ENCODE measurements at places on chromosomes 16 and 17. TPM values are rescaled to one million over a fixed set of nuclear protein-coding genes. Genes with fewer than 3 reads are reported as not detected.

GRCh38 chr16:18800293-18800692 lies 1.1 kb downstream of the ARL6IP1 start:
- DNase-seq, result peak; percentile 42

DNA sequence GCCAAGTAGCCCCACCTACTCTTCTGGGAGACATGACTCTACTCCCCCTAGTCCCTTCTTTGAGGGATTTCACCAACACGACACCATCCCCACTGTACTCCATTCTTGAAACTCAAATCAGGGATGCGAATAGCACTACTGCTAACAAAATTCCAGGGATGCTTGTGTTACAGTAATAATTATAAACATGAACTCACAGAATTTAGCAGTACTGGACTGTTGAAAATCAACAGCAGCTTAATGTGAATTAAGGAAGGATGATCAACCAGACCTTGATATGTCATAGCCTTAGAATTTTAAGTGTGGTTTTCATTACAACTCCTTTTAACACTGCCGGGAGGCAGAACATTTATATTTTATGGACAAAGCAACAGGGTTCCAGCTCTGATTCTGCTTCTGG lies 37.9 kb downstream of the AMFR start:
- no peak for DNase-seq

DNA sequence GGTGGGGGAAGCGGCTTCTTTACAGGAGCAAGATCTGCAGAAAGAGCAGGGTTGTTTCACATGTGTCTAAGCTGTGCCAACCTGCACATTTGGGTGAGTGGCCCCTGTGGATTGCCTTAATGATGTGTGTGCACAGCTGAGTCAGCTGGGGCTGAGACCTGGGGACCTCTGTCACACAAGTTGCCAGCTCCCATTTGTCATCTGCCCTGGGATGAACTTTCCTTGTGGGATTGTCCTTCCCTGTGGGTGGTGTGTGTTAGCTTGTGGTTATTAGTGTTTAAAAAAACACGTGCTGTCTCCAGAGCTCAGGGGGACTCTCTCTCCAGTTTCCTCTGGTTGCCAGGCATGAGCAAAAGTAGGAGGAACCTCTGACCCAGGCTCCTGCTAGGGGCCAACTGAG lies 400.5 kb upstream of the CCL2 start:
- no peak for DNase-seq

Gene TBC1D3L
- 4.6 TPM for total RNA-seq

DNA sequence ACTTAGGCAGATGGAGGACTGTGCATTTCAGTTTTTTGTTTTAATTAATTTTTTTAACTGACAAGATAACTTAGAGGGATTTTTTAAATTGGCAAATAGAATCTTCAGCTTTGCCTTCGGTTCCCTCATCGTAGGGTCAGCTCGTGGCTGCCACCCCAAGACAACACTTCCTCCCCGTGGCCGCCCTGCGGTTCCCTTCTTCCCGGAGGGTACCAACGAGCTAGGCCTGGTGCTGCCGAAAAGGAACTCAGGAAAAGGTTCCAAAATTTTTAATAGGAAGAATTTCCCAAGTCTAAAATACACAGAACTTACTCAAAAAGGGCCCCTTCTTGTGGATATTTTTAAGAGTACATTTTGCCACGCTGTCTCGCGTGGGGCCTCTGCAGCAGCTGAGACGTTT lies 210.4 kb upstream of the CHMP6 start:
- no peak for DNase-seq

DNA sequence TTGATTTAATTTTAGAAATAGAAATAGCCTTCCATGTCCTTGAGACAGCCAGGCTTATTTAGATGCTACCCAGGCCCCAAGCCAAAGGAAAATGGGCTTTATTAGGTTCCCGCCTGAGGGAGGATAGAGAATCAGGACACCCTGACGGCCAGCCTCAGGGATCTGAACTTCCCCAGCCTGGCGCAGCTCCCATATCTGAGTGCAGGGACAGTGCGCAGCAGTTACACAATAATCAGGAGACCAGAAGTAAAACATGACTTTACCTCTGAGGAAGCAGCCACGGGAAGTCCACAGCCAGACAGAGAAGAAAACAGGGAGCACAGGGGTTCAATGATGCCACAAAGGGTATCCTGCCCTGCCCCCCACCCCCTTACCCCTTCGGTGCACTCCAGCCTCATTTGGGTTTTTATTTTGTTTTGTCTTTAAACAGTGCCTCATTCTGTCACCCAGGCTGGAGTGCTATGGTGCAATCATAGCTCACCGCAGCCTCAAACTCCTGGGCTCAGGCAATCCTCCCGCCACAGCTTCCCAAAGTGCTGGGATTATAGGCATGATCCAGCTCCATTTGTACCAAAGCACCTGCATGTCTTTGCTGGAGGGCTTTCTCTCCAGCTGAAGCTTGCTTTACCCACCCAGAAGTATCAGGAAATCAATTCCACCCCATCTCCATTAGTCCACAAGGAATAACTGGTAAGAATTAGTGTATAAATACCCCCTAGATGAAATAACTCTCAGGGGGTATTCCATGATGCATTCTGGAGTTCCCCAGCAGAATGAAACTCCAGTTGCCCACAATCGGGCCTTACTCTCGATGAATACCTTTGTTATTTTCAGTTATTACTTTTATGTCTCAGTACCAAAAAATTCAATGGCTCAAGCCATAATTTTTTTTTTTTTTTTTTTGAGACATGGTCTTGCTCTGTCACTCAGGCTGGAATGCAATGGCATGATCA lies 21.9 kb downstream of the ORC6 start:
- no peak for DNase-seq

Gene TP53TG3
- not detected for total RNA-seq

- DNase-seq, result no peak
Observed at GRCh38 chr16:31438414-31438813, 4.2 kb downstream of the ZNF843 start.

- no peak for DNase-seq
Observed at GRCh38 chr17:56624309-56624708, 30.8 kb downstream of the NOG start.

GRCh38 chr17:64709481-64709880 lies 47.4 kb upstream of the SMURF2 start:
- DNase-seq, result no peak

Gene MT1G
- not detected for total RNA-seq

Gene LRRC75A
- total RNA-seq, result 2.9 TPM

GRCh38 chr17:12509801-12510200 lies 155.9 kb upstream of the MYOCD start:
- DNase-seq, result no peak

DNA sequence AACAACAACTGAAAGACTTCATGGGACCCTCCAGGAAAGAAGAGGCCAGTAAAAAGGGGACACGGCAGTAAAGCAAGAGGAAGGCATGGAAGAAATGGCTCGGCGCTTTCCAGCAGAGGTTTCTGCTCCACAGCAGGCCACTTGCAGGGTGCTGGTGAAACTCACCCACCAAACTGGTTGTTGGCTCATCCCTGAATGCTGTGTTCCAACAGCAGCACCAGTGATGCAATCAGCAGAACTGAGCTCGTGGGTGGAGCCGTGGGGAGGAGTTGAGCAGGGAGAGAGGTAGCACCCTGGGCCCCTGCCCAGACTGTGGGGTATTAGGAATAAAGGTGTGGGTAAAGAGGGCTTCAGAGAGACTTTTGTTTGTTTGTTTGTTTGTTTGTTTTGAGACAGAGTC lies 62.8 kb upstream of the ADCY9 start:
- no peak for DNase-seq

Gene ADORA2B
- total RNA-seq, result 9.8 TPM

- DNase-seq, result no peak
Observed at GRCh38 chr16:8814095-8814806, 16.6 kb downstream of the PMM2 start.

DNA sequence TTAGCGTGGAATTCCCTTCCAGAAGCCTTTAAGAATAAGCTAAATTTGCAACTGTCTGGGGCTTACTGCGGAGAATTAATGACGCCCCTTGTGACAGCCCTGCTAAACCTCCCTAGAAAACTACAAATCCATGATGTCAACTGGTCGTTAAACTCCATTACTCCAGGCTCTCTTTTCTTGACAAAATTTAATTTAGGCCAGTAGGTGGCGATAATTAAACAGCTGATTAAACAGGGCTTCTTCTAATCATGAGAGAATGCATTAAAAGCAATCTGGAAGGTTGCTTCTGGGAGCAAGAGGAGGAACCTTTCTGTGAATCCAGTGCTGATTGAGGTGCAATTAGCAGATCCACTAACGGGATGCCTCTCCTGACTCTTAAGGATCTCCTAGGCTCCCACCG lies 8.1 kb upstream of the NLRP1 start:
- DNase-seq, result peak; percentile 55

DNA sequence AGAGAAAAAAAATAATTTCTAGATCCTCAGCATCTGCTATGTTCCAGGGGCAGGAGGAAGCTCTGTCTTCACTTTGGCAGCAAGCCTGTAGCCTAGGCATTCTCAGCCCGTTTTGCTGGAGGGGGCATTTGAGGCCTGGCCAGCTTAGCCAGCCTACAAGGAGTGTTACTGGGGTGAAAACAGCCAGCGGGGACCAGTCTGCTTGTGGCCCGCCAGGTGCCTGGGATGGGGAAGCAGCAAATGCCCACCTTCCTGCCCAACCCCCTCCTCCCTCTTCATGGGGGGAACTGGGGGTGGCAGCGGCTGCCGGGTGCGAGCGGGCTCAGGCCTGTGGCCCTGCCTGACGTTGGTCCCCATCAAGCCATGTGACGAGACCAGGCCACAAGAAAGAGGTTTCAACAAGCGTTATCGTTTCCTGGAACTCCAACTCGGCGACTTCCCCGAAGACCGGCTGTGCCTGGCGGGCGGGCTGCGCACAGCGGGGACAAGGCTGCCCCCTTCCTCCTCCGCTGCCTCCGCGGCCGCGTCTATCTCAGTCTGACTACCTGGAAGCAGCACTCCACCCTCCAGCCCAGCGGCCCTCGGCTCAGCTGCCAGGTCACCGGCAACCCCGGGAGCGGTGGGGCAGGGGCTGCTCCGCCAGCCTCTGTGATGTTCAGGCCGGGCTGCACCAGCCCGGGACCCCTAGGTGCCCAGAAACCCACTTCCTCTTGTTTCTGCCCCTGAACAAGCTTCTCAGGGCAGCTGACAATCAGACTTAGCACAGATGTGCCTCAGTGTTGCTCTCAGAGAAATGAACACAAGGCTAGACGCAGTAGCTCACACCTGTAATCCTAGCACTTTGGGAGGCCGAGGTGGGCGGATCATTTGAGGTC lies 22.9 kb downstream of the SOCS1 start:
- no peak for DNase-seq

Measured in endothelial cell of umbilical vein (primary cell).